Activated T-helper 9 cell treated with anti-CD3 and anti-CD28 coated beads, Interleukin-2, amount 50 U/mL, for 16 hours (primary cell): ENCODE measurements at places on chromosomes 11 and 22.

DNA sequence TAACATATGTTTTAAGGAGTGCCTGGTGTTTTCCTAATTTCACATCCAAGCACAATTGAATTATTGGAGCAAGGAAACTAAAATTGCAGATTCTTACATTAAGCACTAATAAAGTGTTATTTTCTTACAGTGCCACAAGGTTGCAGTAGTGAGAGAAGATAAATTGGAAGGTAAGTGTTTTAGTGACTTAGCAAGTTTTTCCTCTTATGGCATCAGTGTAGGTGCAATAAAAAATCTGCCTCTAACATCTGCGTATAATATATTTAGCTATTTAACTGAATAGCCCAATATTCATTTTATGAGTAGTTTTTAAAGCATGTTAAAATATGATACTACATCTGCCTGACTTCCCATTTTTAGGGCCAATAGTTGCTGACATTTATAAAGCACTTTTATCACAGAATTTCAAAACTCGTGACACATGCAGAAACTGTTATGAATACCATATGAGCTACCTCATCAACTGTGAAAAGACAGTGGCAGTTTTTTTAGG is 19.0 kb downstream of the POLD3 start:
- no peak for DNase-seq

DNA sequence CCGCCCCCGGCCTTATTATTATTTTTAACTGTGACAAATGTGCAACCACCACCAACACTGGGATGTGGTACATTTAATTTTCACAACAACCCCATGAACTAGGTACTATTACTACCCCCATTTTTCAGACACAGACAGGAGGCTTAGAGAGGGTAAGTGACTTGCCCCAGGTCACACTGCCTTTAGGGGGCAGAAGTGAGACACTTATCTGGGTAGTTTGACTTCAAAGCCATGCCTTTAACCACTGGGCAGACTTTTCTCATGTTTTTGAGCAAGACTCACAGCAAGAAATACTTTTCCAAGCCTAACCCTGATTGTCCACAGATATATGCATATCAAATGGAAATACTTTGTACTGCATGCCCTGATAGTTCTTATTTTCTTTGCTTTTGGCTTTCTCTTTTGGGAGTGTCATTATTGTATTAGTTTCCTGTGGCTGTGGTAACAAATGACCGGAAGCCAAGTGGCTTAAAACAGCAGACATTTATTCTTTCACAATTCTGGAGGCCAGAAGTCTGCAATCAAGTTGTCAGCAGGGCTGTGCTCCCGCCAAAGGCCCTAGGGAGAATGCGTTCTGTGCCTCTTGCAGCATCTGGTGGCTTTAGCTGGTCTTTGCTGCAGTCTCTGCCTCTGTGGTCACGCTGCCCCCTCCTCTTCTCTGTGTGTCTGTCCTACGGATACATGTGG is 110.8 kb downstream of the GRIK4 start:
- DNase-seq = no peak

DNA sequence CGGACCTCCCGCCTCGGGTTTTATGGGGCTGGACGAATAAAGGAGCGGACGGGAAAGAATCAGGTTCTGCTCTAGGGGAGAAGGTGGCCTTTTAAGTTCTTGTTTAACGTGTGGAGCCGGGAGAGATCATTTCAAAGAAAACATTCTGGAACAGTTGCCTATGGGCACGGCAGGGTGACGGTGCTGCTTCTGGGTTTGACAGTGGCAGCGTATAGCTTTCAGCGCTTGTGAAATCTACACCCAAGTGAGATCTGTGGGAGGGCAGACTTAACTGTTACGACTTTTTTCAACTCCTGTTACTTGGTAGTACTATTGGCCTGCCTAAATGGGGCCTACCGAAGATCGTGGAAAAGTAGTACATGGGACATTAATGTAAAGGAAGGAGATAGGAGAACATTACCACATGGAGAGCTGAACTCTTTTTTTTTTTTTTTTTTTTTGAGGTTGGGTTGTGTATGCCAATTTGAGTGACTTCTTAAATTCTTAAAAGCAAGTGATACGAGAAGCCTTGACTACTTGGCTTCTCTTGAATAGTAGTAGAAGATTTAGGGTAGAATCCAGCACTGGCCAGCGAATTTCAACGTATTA is 743 bp downstream of the USP47 start:
- DNase-seq = peak; percentile 46

- DNase-seq = no peak
Observed at GRCh38 chr11:117588166-117588810, 208.7 kb downstream of the DSCAML1 start.

- DNase-seq = no peak
Observed at GRCh38 chr11:74412733-74413359, 14.6 kb upstream of the PGM2L1 start.

DNA sequence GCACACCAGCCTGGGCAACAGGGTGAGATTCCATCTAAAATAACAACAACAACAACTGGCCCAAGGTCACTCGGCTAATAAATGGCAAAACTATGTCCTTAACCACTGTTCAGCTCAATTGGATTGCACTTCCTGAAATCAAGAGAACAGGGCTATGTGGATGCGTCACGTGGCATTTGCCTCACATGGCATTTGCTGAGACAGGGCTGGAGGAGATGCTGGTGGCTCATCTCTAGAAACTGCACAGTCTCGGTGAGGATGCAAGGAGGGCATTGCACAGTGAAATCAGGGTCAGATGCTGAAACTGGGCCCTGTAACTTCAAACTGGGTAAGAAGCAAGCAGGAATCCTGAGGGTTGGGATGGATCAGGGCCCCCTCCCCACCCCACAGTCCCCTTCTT is 171.9 kb downstream of the BUD13 start:
- DNase-seq = no peak

GRCh38 chr11:78138291-78138690 is 1.1 kb downstream of the ALG8 start:
- no peak for DNase-seq

GRCh38 chr11:111259896-111260295 is 14.4 kb downstream of the POU2AF2 start:
- no peak for DNase-seq

DNA sequence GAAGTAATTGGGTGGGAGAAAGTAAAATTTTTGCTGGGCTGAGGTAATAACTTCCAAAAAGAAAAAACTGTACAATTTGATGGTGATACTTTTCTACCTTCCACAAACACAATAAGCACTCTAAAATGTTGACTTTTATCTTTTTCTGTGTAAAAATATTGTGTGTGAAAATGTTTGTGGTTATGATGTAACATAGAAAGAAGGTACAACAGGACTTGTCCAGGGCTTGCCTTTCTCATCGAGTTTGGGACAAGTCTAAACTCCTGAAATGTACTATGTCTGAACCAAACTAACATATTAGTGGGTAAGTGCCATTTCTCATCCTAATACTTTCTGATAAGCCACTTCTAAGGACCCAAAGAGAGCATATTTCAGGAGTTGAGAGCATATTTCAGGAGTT is 174.2 kb upstream of the PDGFD start:
- no peak for DNase-seq

GRCh38 chr11:40054631-40055030 is 1404.8 kb downstream of the LRRC4C start:
- DNase-seq = no peak

DNA sequence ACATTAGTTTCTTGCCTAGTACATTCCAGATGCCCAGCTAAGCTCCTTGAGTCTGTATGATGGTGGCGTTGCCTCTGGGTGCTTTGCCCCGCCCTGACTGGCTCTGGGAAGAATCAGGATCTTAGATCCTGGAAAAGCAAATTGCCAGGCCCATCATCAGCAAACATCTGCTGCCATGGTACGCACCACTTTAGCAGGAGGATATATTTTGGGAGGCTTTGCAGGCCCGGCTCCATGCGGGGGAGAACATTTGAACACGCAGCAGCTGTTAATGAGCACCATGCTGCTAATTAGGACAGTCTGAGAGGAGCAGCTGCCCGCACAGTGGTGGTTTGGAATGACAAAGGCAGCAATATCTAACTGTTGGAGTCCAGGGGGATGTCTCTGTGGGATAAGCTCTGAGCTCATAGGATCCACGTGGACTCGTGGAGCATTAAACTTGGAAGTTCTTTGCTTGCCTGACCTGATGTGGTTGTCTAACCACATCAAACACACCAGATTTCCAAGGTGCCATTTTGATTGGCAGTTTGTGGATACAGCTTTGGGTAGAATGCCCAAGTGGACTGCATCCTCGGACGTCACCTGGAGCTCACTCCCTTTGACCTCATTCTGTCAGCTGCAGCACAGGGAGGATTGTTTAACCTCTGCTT is 217.0 kb upstream of the ZBED5 start:
- no peak for DNase-seq

GRCh38 chr11:9905960-9906791 is 242.3 kb downstream of the SWAP70 start:
- DNase-seq = no peak

GRCh38 chr22:38305471-38306448 is 11.5 kb downstream of the CSNK1E start:
- peak; percentile 35 for DNase-seq

DNA sequence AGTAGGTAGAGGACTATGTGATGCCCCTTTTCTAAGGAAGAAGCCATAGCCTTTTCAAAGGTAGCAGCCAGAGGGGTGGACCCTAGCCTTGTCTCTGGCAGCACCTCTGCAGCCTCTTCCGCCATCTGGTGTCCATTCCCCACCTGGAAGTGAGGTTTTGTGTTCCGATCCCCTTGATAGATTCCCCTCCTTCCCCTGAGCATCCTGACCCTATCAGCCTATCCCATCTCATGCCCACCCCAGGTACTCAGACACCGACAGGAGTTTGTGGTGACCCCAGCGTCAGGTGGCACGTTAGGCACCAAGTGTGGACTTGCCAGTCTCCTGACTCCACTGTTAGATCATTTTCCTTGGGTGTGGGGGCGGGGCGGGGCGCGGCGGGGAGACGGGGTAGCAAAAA is 398 bp upstream of the FAM89B start:
- DNase-seq = no peak

GRCh38 chr11:96095884-96096303 is 172.0 kb upstream of the MTMR2 start:
- no peak for DNase-seq

DNA sequence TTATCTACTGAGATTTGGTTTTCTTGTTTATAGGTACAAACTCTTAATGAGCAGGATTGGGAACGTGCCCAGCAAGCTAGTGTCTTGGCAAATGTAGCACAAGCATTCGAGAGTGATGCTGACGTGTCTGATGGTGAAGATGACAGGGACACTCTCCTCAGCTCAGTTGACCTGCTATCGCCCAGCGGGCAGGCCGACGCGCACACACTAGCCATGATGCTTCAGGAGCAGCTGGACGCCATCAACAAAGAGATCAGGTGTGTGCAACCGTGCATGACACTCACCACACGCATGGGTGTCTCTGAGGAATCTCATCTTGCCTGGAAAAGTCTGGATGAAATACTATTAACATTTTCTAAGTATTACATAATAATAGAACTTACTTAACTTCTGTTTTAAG is 54.7 kb upstream of the CTTN start:
- DNase-seq = no peak

- DNase-seq = no peak
Observed at GRCh38 chr11:72924568-72925190, 110.5 kb downstream of the ATG16L2 start.

GRCh38 chr22:27874185-27874584 is 44.9 kb downstream of the PITPNB start:
- no peak for DNase-seq

DNA sequence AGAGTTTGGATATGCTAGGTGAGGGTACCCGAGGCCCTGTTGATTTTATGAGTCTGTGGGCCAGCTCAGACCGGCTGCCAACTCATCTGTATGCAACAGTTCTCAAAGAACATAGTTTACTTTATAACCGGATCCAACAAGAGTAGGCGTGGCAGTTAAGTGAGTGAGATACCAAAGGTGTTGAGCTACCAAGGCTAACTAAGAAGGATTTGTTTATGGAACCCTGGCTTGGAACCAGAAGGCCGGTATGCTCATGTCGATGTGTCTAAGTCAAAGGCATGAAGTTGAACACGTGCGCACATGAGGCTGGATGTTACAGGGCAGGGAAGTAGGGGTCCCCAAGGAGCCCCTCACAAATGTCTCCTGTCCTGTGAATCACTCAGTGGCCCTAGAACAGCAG is at the start of gene KCNJ1:
Gene KCNJ1 (minus strand): TSS at position 20 of the 400 bp plus-strand sequence. CDS start 27,053 bp downstream, outside the sequence.
- no peak for DNase-seq

- no peak for DNase-seq
Observed at GRCh38 chr11:60988658-60989057, 17.2 kb downstream of the CD6 start.

- DNase-seq = no peak
Observed at GRCh38 chr11:119298726-119299125, 18.2 kb downstream of the MCAM start.

GRCh38 chr11:1032310-1032891 is 4.1 kb downstream of the MUC6 start:
- no peak for DNase-seq

DNA sequence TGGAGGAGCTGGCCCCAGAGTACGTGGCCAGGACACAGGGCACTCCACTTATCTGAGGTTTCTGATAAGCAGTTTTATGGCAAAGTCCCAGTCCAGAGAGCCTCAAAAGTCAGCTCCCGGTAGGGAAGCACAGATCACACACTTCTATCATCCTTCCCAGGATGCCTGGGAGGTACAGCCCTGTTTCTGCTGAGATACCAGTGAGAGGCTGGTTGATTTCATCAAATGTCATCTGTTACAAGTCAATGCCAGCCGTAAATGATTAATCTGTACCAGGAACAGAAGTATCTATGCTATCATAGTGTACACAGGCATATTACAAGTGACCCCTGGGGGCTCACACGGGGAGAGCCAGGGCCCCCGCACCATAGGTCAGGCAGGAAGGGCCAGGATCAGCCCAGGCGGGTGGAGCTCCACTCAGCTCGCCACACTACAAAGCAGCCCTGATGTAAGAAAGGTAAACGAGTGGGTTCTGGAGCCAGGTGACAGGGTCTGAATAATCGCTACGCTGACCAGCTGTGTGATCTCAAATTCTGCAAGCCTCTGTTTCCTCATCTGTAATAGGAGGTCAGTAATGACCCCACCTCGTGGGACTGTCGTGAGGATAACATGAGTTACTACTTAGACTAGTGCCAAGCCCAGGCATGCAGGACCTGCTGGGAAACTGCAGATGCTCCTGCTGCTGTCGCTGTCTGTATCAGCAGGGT is 17.6 kb downstream of the PLA2G6 start:
- no peak for DNase-seq
